Stomach (tissue), 19 donors: ENCODE measurements at places on chromosomes 3 and 15.

GRCh38 chr3:178584722-178585380, 48.6 kb downstream of the KCNMB2 start:
- H3K36me3 ChIP-seq, result no peaks in the 10 kb centered on the region
- no peaks in the 10 kb centered on the region for H3K4me1 ChIP-seq
- no peak for DNase-seq
- H3K4me3 ChIP-seq, result no peak overlapping the region

DNA sequence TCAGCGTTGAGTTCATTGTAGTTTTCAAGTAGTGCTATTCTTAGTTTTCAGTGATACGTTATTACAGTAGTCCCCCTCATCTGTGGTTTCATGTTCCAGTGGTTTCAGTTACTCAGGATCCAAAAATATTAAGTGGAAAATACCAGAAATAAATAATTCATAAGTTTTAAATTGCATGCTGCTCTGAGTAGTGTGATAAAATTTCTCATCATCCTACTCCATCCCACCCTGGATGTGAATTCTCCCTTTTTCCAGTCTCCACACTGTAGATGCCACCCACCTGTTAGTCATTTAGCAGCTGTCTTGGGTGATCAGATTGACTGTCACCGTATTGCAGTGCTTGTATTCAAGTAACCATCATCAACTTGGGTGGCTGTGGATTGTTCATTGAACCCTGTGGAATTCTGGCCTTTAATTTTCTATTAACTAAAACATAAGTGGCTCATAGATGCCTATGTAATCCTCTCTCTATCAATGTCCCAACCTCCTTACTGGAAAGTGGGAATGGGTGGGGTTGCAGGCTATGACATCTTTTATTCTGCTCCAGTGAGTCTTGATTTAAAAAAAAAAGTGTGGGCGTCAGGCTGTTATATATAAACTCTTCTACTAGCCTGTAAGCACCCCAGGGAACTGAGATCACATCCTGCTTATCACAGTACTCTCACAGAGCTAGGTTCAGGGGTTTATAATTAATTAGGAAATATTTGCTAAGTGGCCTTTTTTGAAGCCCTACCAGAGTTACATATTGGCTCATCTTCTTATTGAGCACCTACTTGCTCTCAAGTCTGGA, 97.5 kb downstream of the CFAP20DC start:
- H3K4me3 ChIP-seq, result no peak overlapping the region
- H3K27me3 ChIP-seq, result no peaks in the 10 kb centered on the region
- no peak for DNase-seq
- H3K4me1 ChIP-seq, result no peaks in the 10 kb centered on the region

- no peak overlapping the region for H3K27ac ChIP-seq
- no peak for DNase-seq
- no peak overlapping the region for H3K4me3 ChIP-seq
- H3K27me3 ChIP-seq, result no peaks in the 10 kb centered on the region
- H3K36me3 ChIP-seq, result no peaks in the 10 kb centered on the region
Measured at GRCh38 chr15:47206358-47206978, 510.8 kb upstream of the SEMA6D start.

DNA sequence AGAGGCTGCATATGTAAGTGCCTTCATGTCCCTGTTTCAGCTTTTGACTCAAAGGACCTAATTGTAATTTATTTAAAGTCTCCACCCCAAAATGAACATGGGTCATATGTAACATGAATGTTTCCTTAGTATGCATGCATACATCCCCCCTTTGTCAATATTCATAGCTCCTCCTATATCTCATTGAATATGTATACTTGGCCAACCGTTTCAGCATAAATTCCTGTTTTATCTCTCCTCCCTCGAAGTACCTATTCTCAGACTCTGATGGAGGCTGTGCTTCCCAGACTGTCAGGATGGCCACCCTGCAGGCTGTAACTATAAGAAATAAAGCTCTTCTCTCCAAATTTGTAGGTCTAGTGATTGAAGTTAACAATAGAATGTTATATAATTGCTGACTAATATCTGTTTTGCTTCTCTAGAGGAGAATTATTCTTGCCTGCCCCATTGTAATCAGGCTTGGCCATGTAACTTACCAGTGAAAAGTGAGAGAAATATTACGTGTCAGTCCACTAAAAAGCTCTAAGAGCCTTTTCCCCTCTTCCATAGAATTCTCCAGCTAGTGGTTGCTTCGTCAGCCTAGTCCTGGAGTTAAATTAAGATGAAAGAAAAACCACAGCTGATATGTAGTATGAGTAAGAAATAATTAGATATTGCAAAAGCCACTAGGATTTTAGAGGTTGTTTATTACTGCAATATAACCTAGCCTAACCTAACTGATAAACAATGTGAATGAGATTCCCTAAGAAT, 245.1 kb downstream of the ZNF385D start:
- no peak overlapping the region for H3K27ac ChIP-seq
- H3K27me3 ChIP-seq, result no peaks in the 10 kb centered on the region
- DNase-seq, result no peak
- no peaks in the 10 kb centered on the region for H3K4me1 ChIP-seq
- no peaks in the 10 kb centered on the region for H3K36me3 ChIP-seq
- no peak overlapping the region for H3K4me3 ChIP-seq
